Uterine smooth muscle cell (primary cell): ENCODE measurements at places on chromosomes 11 and 22. TPM values are rescaled to one million over a fixed set of nuclear protein-coding genes. Genes with fewer than 3 reads are reported as not detected.

Gene DEUP1
- total RNA-seq, result under 0.01 and 0.33 TPM in 2 replicates

Gene VSTM5
- total RNA-seq, result 0.62 and 1.00 TPM in 2 replicates

Gene OR8G1
- not detected in 2 replicates for total RNA-seq

Gene MTCH2
- total RNA-seq, result 101 and 136 TPM in 2 replicates

Gene OR8J3
- total RNA-seq, result not detected in 2 replicates

Gene FOXRED1
- total RNA-seq, result 15.2 and 28.2 TPM in 2 replicates

Gene CCDC82
- 19.2 and 25.9 TPM in 2 replicates for total RNA-seq

Gene CARD10
- total RNA-seq, result 1.2 and 2.1 TPM in 2 replicates

Gene OR5A1
- not detected in 2 replicates for total RNA-seq

Gene CHRM1
- not detected in 2 replicates for total RNA-seq

Gene OR9G1
- not detected in 2 replicates for total RNA-seq

Gene DDX25
- total RNA-seq, result under 0.01 and 0.11 TPM in 2 replicates

Gene TIMP3
- 31.6 and 38.2 TPM in 2 replicates for total RNA-seq

Gene MRPL17
- total RNA-seq, result 112 and 118 TPM in 2 replicates

Gene MUC6
- not detected in 2 replicates for total RNA-seq

Gene CEP126
- total RNA-seq, result 1.00 and 1.6 TPM in 2 replicates

Gene SLC22A24
- not detected in 2 replicates for total RNA-seq
